ENCODE measurements at places on chromosomes 2 and 18.

DNA sequence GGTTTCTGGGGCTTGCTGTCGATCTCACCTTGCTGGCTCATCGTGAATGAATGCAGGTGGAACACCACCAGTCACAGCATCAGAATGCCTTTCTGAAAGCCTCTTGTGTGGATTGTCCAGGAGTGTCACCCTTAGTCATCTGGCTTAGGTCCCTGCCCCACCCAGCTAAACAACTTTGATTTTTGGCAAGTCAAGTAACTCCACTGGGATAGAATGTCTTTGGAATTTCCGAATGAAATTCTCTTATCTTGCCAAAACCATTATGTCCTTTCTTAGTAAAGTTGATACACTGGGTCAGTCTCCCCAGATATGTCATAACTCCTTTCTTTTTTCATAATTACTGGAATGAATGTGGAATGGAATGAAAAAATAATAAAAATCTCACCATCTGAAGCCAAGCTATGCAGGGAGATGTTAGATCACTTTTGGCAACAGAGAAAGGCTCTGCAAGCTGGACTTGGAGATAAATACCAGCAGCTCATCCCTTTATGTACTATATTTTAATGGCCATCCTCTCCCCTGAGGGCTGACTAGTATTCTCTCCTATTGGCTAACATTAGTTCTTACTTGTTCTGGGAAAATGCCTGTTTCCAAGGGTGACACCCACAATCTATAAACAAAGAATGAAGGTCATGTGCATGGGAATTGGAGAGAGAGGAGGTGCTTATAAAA lies 35.4 kb downstream of the INSIG2 start:
- DNase-seq = no peak

DNA sequence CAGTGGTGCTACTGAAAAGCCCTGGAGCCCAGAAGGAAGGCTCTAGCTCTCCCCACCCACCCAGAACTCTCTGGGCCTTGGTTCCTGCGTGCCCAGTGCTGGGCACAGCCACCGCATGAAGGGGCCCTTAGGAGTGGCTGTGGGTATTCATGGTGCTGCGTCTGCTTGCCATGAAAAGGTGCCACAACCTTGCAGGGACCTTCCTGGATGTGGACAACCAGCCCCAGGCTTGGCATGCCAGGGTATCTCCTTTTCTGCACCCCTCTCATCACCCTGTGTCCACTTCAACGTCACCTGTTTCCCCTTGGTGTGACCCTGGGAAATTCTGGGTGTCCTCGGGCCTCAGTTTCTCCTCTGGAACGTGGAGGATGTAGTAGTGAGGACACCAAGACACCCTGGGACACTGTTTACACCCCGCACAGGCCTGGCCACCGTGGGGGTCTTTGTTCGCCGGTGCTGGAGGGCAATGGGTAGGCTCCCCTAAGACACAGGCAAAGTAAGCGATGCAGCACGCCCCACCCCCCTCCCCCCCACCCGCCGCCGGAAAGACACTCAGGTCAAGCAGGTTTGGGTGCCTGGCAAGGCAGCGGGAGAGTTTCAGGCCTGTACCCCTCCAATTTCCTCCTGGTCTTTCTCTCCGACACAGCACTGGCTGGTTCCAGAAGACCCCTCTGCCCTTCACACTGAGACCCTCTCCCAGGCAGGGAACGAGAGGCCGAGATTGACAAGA lies 34.8 kb upstream of the TAF1B start:
- DNase-seq = no peak

DNA sequence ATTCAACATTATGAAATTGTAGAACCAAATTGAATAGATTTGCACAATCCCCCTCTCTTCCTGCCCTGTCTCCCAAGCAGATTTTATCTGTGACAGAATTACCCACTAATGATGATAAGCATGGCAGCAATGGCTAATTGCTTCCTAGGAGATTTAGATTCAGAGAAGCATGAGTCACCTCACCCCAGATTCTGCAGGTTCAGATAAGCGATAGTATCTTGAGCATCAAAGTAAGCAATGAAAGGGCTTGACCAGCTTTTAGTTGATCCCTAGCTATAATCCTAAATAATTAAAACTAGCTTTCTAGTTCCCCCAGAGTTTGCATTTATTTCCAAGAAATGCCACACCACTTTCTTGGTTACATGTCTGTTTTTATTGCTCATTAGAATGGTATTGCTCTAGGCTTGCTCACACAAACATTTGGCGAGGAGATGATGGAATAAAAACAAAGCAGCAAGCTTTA lies 204.3 kb downstream of the GULP1 start:
- DNase-seq = no peak

- DNase-seq = no peak
Measured at GRCh38 chr2:179682756-179683155, 178.7 kb downstream of the ZNF385B start.

GRCh38 chr2:120703330-120703994 lies 32.2 kb upstream of the GLI2 start:
- DNase-seq = no peak

GRCh38 chr2:201263779-201264178 lies 3.4 kb downstream of the CASP8 start:
- no peak for DNase-seq

DNA sequence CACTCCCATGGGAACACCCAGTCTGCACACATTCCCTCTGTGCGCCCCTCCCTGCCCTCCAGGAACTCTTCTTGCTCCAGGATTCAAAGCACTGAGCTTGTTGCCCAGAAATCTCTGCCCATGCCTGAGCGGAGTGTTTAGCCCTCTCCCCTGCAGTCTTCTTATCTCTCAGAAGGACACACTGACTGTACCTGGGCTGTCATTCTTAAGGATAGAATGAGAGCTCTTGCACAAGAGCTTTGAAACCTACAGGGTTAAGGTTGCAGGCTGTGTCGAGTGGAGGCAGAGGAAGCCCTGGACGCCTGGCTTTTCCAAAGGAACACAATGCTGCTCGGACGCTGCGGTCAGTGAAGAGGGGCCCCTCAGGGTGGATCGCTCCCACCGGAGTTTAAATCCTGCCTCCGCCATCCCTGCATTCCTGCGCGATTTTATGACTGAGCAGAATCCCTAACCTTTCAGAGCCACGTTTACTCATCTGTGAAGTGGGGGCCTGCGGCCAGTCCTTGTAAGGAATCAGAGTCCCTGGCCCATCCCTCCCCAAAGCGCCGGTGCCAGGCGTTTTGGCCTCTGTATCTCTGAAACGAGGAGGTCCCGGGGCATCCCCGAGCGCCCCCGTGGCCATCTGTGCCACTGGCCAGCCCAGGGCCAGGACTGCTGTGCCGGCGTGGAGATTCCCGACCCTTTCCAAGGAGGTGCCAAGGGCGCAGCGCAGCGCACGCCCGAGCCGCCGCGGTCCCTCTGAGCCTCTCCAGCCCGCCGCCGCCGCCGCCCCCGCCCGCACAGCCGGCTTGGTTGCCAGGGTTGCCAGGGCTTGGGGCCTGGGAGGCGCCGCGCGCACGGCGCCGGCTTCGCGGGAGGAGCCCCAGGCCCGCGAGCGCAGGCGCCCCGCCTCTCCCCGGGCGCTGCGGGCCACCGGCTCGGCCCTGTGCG lies 58.9 kb downstream of the FAM168B start:
- no peak for DNase-seq

DNA sequence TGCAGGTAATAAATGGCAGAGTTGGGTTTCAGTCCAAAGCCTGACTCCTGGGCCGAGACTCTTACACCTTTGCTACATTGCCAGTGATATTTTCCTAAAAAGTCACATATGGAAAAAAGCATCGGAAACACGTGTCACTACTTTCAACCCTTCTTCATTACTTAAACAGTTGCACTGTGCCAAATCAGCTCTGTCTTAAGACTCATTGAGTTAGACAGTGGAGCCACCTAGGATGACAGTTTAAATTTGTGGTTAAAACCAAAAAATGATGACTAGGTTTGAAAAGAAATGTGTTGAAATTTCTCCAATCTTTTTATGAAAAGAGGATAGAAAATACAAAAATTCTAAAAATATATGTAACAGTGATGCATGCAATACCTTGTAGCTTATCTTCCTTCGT lies 97.5 kb downstream of the TMEM247 start:
- no peak for DNase-seq

DNA sequence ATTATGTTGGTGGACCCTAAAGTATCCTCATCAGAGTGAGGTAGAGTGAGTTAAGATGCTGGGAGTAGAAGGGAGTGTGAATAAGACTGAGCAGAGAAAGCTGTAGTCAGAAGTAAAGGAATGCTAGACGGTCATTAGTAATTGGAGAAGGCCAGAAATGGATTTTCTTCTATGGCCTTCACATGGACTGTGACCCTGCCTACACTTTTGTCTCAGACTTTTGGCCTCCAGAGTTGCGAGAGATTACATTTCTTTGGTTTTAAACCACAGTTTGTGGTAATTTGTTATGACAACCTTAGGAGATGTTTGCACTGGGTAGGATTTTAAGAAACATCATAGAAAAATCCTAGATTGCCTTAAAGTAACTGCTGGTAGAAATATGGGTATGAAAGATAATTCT lies 1267.7 kb upstream of the TMEFF2 start:
- DNase-seq = no peak

GRCh38 chr2:128311755-128312341 lies 6.8 kb downstream of the HS6ST1 start:
- no peak for DNase-seq

- peak; percentile 36 for DNase-seq
Measured at GRCh38 chr2:68828887-68829708, 42.1 kb downstream of the BMP10 start.

- DNase-seq = peak; percentile 36
Measured at GRCh38 chr2:206274434-206275311, at the start of gene ZDBF2. ZDBF2 (plus strand) TSS chr2:206274663; CDS start chr2:206281850, 7,187 bp downstream.

DNA sequence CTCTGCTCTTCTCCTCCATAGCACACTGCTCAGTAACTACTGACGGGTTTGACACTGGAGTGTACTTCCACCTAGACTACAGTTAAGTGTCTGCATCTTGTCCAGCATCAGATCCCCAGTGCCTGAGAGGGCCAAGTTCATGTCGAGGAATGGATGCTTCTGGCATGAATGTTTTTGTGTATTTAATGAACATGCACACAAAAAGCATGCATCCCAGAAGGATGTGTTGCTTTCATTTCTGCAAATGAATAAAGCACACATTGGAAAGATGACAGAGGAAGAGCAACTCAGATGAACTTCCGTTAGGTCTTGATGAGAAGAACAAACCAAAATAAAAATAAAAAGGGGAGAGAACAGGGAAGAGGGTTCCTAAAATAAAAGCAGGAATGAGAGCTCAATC lies 27.9 kb downstream of the C2orf49 start:
- DNase-seq = no peak

GRCh38 chr2:149465873-149466272 lies 121.7 kb downstream of the MMADHC start:
- no peak for DNase-seq

DNA sequence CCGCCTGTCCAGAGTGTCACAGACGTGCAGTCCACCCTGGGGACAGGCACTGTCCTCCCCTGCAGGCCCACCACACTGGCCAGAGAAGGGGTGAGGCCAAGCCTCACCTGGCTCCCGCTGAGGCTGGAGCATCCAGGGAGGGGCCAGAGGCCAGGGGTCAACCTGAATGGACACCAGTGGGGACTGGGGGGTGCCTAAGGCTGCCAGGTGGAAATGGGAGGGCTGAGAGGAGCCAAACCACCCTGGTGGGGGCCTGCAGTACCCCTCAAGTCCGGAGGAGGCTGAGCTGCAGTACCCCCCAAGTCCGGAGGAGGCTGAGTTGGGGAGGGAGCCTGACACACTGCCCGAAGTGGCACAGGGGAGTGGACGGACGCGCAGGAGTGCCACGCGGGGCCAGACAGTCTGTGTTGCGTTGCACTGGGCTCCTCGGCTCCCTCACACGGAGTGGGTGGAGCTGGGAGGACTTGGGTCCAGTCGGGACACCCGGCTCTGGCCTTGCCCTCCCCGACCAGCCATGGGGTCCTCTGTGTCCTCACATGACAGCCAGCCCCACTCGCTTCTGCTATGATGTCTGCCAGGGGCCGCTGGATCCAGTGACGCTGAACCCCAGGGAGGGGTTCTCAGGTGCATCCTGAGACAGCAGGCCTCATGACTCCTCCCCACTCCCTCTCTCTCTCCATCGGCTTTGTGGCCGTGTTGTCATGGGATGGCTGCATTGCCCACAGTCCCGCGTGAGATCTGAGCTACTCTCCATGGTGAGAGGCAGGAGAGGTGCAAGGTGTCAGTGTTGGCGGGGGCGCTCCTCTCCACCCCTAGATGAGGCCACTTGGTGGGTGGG lies 22.3 kb upstream of the GPC1 start:
- DNase-seq = no peak

- no peak for DNase-seq
Measured at GRCh38 chr2:630451-631320, 46.5 kb downstream of the TMEM18 start.

DNA sequence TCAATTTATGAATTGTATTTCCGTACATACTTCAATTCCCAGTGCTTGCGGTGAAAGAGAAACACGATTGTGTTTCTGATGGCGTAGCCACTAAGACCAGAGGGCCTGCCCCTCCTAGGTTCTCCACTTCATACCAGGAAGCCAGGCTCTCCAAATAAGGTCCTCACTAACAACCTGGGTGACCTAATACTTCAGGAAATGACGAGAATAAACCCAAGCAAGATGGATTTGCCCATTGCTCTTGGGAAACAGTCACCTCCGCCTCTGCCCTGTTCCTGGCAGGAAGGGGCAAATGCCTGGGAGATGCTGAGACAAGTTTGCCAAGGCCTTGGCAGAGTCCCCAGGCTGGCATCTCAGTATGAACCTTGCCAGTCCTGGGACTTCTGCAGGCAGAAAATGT lies 41.8 kb downstream of the TTC32 start:
- DNase-seq = no peak

DNA sequence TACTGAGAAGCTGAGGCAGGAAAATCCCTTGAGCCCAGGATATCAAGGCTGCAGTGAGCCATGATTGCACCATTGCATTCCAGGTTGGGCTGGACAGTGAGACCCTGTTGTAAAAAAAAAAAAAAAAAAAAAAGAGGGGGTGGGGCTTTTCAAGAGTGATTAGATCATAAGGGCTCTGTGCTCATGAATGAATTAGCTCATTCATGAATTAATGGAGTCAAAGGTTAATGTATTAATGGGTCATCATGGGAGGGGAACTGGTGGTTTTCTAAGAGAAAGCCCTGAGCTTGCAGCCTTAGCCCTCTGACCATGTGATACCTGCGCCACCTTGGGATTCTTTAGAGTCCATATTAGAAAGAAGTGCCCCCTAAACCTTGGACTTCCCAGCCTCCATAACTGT lies 4.5 kb downstream of the SLC19A3 start:
- no peak for DNase-seq

- no peak for DNase-seq
Measured at GRCh38 chr2:41934329-41934958, 113.4 kb upstream of the PKDCC start.

Measured in stimulated activated CD4-positive, alpha-beta T cell treated with anti-CD3 and anti-CD28 coated beads, Interleukin-2, amount 100 ng/mL, for 48 hours (primary cell).